Ovary (tissue), 10 donors: ENCODE measurements at places on chromosomes 3 and 15.

GRCh38 chr3:46835054-46835453 lies 28.2 kb downstream of the MYL3 start:
- DNase-seq: no peak

DNA sequence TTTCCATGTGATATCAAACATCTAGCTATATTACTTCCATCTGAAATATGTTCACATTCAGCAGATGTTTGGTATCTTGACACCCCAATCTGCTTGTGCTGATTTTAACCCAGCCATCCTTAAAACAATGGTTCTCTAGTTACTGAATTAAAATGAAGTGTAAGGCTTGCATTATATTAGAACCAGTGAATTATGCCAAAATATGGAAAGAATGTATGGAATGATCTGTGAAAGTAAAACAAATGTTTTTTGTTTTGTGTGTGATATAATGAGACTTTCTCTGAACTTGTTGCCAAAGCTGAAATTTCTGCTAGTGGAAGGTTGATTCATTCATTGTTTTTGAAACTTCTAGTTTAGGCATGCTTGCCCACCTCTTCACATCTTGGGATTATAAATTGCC lies 317.1 kb downstream of the MEX3B start:
- no peak for DNase-seq

GRCh38 chr15:63364399-63365272 lies 17.0 kb downstream of the CA12 start:
- no peak for DNase-seq

DNA sequence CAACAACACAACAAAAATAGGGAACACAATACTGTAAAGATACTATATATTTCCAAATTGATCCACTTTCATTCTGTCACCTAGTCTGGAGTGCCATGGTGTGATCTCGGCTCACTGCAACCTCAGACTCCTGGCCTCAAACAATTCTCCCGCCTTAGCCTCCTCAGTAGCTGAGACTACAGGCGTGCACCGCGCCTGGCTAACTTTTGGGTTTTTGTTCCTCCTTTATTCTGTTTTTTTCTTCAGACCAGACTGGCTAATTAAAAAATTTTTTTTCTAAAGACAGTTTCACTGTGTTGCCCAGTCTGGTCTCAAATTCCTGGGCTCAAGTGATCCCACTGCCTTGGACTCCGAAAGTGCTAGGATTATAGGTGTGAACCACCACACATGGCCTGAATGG lies 5.3 kb downstream of the BCL2L10 start:
- DNase-seq: no peak

- DNase-seq: no peak
These were observed 46.0 kb downstream of the MINAR1 start for GRCh38 chr15:79478108-79478507.

DNA sequence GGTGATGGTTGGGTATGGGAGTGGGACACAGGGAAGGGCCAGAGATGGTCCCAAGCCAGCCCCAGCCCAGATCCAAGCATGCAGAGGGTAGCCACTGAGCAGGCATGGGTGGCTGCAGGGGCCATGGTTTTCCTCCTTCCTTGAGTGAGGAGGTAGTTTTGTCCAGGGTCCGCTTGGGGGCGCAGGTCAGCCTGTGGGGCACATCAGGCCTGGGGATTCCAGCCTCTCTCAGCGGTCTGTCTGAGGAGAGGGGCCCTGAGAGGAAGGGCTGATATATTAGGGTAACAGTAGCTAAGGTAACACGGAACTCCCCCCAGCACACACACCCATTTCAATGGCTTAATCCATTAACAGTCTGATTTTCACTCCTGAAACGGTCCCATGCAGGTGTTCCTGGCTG lies 22.7 kb upstream of the LCTL start:
- no peak for DNase-seq

DNA sequence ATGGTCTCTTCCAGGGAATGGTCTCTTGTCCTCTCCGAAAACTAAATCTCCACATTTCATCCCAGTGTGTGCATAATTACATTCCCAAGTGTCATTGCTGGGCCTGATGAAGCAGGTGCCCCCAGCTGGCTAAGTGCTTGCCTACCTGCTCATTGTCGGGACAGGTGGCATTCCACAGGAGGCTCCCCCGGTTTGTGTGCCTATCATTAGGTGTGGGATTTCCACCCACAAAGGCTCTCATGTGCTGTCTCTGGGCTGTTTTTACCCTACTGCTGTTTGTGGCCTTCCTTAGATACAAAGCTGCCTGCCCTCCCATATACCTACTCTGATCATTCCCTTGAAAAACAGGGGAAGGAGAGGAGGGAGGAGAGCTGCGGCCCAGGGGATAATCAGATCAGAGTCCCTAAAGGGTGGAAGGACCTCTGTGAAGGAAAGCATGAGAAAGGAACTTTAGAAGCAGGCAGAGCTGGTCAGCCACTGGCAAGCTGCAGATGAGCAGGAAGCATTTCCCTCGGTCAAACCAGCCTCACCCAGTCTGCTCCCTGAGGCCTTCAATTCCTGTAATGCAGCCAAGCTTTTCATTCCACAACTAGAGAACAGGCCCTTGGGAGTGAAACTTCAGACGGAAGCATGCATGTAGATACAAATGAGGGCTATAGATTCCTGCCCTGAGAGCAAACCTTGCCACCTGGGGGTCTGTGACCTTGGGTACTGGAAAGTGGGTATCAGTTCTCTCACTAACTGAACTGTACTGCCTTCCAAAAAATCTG lies 60.7 kb upstream of the HEG1 start:
- peak; percentile 34 for DNase-seq

DNA sequence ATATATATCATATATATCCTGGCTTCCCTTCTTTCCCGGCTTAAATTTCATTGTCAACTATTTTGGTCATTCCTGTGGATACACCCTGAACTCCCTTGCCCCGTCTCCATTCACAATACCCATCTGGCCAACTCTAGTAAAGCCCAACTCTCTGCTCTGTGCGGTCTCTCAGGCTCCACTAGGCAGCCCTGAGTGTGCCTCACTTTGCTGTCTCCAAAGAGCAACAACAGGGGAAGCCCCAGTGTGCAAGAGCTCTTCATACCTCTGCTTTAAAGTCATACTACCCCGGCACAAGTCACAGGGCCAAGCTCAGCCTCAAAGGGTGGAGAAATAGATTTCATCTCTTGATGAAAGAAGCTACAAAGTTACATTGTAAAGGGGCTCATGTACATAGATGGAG lies 18.9 kb upstream of the FEM1B start:
- DNase-seq: no peak

DNA sequence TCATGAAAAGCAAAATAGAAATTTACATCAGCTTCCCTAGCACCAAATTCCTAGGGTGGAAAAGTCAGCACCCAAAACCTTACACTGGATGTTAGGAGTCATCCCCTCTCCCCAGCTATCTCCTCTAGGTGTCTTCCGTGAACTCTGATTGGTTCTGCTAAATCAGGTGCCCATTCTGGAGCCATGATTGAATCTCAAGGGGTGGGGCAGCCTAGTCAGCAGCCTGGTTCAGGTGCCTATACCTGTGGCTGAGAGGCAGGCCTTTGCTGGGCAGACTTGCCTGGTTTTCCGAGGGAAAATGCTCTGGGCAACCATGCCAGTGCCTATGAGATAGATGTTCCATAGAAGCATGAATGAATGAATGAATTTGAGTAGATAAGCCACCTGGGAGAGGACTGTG lies 336.7 kb downstream of the LRTM1 start:
- DNase-seq: no peak

- DNase-seq: no peak
These were observed 56.5 kb downstream of the FMN1 start for GRCh38 chr15:33138000-33138399.

DNA sequence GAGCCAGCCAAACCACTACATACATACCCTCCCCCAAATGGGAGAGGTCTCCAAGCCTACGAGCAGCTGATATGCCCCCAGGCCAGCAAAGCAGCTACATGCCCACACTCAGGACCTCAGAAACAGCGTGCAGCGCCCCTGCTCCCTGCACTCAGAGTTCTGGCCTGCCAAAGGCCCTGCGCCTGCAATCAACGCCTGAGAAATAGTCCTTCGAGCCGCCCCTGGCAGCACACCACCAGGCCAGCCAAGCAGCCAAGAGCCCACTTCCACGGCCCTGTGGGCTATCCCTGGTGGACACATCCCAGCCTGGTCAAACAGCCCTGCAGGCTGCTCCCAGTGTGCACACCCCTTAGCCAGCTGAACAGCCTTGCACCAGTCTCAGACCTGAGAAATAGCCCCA lies 139.1 kb downstream of the DMXL2 start:
- no peak for DNase-seq

DNA sequence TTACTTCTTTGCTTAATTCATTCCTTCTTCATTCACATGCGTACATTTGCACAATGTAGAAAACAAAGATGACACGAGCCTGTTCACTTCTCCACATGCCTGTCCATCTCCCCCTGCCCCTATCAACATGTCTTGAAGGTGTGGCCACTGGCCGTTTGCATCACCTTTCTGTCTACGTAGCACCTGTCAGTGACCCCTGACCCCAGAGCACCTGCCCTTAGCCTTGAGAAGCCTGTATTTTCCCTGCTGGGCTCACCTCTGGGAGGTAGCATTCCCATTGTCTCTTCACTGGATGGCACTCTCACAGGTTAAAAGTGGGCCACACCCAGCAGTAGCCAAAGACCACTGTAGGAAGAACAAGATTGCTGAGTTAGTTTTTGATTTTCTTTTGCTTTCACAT lies 234.1 kb downstream of the THSD4 start:
- DNase-seq: no peak

- no peak for DNase-seq
These were observed 48.7 kb downstream of the SH3BP5 start for GRCh38 chr3:15283702-15284101.

DNA sequence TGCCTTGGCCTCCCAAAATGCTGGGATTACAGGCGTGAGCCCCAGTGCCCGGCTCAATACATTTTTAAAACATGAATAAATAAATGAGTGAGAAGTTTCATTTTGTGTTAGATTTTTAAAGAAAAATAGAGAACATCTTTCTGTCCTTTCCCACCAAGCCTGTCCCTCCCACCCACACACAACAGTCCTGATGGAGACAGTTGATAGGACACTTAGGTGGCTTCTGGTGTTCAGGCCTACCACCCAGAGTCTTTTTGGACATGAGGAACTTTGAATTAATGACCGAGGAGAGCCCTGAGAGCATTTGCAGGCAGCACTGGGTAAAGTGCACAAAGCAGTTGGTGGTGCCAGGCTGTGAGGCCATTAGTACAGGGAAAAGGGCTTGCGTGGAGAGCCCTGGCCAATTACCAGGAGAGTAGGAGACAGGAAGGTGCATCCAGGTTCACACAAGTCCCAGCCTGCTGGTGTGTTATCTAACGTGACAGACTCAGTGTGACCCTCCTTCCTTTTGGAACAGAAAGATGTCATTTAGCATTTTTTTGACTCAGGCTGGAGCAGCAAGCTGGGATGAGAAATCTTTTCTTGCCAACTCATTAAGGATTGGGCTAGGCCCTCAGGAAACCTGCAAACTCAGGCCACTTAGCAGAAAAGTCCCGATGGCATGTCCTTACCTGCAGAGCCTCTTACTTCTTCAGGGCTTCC lies 103.6 kb downstream of the PDCD6IP start:
- DNase-seq: no peak

GRCh38 chr3:141406265-141406664 lies 38.0 kb downstream of the ZBTB38 start:
- DNase-seq: no peak

DNA sequence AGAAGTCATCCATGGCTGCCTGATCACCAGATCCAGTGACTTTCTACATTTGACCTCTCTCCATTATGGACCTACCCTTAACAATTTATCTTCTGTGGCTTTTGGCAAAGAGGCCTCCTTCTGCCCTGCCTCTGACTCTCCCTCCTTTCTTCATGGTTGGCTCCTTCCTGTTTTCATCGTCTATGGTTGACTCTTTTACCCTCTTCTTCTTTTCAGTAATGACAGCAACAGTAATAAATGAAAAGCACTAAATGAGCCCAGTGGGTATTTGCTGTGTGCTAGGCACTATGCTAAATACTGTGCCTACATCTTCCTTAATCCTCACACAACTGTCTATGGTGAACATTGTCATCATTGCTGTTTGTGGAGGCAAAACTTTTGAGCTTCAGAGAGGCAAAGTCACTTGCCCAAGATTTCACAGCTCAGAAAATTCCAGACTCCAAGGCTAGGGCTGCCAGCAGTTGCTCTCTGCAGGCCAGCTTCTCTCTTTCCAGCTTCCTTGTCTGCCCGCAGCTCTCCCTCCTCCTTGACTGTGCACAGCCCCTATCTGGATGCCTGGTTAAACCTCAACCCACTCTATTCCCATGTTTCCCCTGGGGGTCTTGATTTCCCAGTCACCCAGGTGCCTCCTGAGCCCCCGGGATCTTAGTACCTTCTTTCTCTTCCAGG lies 24.6 kb downstream of the ITPR1 start:
- no peak for DNase-seq

DNA sequence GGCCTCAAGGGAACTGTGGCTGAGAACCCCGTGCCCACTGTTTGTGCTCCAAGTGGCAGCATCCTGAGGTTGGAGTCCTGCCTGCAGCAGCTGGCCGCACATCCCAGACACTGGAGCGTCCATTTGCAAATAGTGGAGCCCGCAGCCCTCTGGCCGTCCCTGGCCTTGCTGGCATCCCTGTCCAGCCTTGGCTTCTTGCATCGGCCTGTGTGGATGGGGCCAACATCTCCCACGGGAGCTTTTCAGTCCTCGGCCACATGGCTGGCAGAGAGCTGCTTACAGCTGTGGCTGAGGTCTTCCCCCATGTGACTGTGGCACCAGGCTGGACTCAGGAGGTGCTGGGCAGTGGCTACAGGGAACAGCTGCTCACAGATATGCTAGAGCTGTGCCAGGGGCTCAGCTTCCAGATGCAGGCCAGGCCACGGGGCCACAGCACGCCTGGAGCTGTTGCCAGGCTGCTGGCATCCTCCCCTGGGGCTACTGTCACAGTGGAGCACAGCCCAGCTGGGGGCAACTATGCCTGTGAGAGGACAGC lies 71.2 kb downstream of the FAM43A start:
- no peak for DNase-seq

DNA sequence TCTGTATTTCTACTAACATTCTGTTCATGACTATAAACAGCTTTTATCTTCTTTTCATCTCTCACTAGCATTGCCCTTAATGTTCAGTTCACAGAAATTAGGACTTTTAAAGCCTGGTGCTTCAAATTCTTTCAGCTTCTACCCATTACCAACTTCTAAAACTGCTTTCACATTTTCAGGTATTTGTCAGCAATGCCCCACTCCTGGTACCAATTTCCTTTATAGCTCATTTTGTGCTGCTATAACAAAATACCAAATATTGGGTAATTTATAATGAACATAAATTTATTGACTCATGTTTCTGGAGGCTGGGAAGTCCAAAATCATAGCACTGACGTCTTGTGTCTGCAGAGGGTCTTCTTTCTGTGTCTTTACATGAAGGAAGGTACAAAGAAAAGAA lies 753.1 kb upstream of the CCDC54 start:
- no peak for DNase-seq

DNA sequence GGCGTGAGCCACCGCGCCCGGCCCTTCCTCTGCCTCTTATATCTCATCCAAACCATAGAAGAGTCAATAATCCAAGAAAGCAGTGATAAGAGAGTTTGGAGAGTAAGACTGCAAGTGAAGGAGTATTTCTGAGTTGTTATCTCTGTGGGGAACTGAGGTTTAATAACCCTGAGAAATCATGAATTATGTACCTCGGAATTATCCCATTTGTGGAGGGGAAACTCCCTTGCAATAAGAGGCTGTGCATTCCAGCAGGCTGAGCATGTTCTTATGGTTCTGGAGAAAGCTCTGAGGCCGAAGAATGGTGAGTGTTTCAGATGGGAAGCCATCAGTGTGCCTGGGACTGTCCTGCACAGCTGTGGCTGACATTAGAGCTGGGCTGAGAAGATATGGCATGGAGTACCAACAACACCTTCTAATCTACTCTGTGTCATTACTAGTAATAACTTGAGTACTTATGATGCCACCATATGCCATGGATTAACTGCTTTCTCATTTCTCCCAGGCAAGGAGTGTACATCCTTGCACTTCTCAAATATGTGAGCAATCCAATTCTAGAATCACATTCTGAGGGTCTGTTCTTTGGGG lies 31.4 kb upstream of the NOX5 start:
- DNase-seq: no peak
